SK-MEL-5 (cell line): ENCODE measurements at places on chromosomes 5 and 9.

DNA sequence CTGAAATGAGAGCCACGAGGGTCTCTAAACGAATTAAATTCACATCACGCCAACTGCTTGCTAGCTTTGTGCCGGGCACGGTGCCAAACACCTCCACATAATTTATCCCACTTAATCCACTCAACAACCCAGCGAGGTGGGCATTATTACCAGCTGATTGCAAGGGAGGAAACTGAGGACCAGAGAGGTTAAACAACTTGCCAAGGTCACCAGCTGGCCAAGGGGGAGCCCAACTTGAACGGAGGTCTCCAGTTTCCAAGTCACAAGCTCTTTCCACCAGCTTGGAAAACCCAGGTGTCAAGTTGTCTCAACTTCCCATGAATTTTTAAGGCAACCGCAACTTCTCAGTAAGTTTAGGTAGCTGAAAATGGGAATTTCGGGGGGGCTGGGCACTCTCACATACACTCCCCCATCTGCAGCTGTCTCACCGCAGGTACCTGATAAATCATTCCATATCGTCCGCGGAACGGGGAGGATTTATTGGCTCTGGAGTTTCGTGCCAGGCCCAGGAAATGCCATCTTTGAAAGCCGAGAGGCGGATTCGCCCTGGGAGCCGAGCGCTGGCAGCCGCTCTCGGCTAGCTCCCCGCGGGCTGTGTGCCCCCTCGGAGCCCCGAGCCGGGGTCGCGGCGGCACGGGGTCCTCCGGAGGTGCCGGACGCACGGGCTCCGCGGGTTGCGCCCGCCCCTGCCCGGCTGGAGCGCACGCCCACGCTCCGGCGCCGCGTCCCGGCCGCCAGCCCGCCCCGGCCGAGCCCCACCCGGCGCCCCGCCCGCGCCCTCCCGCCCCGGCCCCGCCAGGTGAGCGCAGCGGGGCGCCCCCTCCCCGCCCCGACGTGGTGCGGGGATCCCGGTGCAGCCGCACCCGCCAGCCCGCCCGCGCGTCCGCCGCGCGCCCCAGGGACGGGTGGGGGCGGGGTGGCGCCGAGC, 617 bp downstream of the PTPN3 start:
- peak; percentile 25 for DNase-seq

DNA sequence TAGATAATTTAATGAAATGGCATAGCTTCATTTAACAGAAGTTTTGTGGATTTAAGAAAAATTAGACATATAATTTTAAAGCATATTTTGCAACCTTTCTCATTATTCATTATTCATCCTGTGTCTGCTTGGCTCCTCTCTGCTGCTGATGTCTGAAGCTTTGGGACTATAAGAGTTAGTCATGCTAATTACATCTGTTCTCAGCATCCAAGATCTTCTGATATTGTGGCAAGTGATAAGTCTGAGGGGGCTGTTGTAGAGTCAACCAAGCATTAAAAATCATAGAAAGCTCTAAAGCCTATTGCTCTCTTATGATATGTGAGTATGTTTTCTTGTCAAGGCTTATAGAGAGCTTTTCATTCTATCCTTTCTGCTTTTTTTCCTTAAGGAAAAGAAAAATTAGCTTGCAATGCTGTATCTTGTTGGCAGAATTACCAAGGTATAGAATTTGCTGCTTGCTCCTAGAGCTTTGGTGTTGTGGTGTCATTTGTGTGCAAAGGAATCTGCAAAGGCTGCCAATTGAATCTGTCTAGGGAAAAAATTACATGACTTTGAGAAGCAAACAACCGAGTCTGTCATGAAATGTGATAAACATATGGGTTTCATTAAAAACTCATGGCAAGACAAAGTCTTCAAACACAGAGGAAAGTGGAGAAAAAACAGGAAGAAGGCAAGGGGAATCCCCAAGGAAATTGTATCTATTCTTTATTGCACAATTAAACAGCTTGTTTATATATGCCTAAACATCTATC, 156.1 kb upstream of the DAB2 start:
- peak; percentile 16 for DNase-seq

- DNase-seq = no peak
These were observed 18.0 kb upstream of the PRR16 start for GRCh38 chr5:120446068-120446492.

GRCh38 chr5:147382776-147383175, 127.1 kb downstream of the DPYSL3 start:
- DNase-seq = no peak

- no peak for DNase-seq
These were observed 35.8 kb upstream of the MEGF10 start for GRCh38 chr5:127254729-127255284.

- no peak for DNase-seq
These were observed 35.5 kb upstream of the ADAMTSL1 start for GRCh38 chr9:18438300-18438925.

DNA sequence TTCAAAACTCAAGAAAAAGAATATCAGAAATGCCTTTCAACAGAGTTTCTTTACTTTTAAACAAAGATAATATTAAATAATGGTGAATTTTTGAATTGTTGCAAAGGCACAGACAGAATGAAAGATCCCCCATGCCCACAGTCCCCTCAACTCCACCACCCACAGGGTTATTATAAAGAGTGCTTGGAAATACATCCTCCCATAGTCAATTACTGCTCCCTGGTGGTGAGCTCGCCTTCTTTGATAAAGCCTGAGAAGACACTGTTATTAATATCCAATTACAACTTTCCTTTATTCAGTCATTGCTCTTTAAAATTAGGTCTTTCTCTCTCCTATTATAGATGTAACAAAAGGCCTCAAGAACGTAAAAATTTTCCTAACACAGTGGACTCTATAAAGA, 490.2 kb upstream of the RORB start:
- peak; percentile 68 for DNase-seq

- DNase-seq = no peak
These were observed 87.6 kb upstream of the IL33 start for GRCh38 chr9:6128030-6128429.

GRCh38 chr5:89246864-89247263, 363.9 kb upstream of the MEF2C start:
- no peak for DNase-seq
